ENCODE measurements at places on chromosomes 7 and 10.

DNA sequence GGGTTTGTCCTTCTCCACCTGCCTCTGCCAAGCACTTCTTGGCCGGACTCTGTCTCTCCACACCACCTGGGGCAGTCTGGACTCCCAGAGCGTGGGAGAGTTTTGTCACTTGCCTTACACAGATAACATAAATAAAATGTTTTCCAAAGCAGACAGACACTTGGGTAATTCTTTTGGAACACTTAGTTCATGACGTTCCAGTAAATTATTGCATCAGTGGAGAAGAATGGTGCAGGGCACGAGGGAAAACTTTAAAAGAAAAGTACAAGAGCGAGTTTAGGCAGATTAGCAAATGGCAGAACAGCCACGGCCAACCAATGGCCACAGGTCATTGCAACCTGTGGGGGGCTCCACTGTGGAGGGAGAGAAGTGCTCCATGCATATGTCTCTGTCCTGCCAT lies 170.6 kb upstream of the GRB10 start:
- DNase-seq = peak; percentile 11

DNA sequence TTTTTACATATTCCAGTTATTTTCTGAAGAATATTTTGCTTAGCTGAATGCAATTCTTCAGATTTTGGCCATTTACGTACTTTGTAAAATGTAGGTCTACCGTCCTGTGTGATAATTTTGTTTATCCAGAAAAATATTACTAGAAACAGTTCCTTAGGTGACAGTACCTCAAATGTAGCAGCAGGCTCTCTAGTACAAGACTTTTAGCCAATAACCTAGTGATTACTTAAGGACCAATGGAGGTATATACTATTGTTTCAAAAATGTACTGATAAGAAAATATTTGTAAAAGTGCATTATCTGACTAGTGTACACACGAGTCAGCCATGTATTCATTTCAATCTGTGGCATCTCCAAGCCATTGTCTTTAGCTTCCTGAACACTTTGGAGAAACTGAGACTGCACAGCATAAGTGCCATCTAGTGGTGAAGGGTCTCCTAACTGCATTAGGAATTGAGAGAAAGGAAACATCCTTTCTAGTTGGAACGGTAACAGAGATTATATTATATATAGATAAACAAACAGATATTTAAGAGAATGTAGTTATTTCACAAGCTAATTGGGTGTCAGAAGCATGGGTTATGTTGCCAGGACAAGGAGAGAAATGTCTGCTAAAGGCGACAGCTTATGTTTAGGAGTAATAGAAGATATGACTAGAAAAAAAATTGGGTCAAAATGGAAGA lies 23.7 kb downstream of the RTKN2 start:
- peak; percentile 81 for DNase-seq

DNA sequence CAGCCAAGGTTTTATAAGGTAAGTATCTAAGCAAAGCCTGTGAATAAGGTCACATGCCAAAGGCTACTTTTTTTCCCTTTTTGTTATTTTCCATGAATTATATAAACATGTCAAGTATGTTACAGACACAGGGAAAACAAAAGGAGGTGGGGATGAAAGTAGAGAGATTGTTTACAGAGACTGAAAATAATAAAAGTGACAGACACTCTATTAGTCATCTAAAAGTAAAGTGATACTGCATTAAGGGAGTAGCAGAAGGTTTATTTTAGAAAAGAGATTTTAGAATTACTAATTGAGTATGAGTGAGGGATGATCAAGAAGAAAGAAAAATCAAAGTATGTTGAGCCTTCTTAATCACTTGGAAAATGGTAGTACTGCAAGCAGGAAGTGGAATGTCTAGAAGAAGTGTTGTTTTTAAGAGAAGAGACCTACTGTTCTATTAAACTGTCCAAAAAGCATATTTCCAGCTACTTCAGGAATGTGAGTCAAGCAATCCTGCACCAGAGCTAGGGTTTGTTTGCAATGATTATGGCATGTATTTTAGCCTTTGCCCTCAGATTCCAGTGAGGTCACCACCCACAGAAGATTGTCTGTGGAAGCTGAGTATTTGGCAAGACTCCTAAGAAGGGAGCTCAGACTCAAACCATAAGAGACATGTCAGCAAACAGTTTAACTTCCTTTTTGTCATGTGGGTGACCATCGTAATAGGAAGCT lies 177.9 kb upstream of the PLXDC2 start:
- DNase-seq = peak; percentile 84

- no peak for DNase-seq
Measured at GRCh38 chr10:38212460-38212859, 118.3 kb downstream of the ZNF37A start.

GRCh38 chr10:49609006-49609282 lies 1.2 kb upstream of the SLC18A3 start:
- no peak for DNase-seq

Data from GM23248 (cell line).